ENCODE measurements at places on chromosomes 11 and 22. TPM values are rescaled to one million over a fixed set of nuclear protein-coding genes. Genes with fewer than 3 reads are reported as not detected.

Gene LRRC32
- 68.3 TPM for polyA plus RNA-seq

- DNase-seq: no peak
Measured at GRCh38 chr22:24129263-24129651, 52.0 kb upstream of the SUSD2 start.

Gene MS4A15
- not detected for polyA plus RNA-seq

- no peak for DNase-seq
Measured at GRCh38 chr11:94144216-94144615, 15.6 kb downstream of the PANX1 start.

Gene ALKBH8
- 11.6 TPM for polyA plus RNA-seq

Gene KRTAP5-1
- polyA plus RNA-seq: not detected

Measured in left renal pelvis (tissue), 4 donors.